DMS53 (cell line): ENCODE measurements at places on chromosomes 2 and 18.

DNA sequence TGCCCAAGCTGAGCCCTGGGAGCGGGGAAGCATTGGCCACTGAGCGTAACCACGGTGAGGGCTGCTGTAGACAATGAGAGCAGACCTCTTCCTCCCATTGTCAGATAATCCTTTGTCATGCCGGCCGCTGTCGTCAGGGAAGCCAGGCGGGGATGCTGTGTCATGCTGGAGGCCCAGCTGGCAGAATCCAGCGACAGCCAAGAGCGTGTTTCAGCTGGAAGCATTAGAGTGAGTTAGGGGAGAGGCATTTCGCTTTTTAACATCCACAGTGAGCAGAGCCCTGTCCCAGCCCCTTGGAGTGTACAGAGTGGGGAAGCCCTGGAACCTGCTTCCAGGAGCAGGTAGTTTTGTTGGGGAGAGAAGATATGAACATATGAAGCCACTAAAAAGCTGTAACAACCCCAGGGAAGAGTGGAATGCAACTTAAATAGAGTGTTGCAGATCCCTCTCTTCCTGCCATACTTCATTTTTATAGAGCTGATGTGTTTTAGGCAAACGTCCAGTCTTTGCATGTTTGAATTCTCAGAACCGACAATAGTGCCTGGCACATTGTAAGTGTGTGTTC lies 7.0 kb downstream of the CTIF start:
- peak; percentile 92 for DNase-seq

DNA sequence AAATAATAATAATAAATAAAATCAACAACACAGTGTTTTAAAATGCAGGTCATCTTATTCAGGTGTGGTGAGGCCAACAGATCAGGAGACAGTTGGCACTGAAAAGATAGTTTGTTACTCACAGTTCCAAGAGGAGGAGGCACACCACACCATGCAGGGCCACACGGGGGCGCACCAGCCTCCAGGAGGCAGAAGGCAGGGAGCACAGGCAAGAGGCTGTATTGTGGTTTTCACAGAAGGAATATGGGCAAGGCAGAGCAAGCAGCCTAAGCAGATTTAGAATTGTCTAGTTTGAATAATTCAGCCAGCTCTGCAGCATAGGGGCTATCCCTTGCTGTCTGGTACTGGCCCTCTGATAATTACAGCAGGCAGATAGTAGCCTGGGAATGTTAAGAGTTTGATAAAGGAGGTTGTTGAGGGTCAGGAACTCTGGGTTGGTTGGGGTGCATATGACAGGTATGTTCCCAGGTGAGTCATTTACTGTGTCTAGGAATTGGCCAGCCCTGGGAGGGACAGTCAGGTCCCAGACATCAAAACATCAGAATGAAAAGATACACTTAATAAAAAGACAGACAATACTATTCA lies 31.3 kb downstream of the KIAA2012 start:
- peak; percentile 80 for DNase-seq

DNA sequence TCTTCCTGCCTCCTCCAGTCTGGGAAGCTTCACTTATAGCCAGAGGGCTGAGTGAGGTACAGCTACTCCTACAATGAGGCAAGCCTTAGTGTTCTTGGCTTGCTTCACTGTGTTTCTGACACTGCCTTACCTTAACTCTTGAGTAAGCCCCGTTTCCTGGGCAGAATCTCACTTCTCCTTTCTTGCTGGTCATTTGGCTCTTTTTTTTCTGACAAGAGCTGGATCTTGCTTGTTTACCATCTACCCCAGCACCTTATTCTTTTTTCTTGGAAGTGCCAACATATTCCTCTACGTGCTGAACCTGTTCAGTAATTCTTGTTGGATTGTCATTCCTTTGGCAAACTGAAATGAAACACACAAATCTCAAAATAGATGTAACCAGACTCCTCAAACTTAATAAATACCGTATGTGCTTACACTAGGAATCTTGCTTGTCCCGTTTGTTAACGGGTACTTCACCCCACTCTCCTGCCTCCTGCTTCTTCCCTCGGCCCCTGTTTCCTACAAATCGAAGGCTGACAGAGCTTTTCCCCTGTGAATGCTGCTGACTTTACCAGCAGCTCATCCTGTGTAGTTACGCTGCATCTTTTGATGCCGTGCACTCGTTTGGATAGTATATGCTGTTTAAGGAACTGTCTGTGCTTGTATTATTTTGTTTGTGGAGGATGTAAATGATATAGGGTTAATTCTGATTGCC lies 132.2 kb downstream of the FMNL2 start:
- DNase-seq: no peak

DNA sequence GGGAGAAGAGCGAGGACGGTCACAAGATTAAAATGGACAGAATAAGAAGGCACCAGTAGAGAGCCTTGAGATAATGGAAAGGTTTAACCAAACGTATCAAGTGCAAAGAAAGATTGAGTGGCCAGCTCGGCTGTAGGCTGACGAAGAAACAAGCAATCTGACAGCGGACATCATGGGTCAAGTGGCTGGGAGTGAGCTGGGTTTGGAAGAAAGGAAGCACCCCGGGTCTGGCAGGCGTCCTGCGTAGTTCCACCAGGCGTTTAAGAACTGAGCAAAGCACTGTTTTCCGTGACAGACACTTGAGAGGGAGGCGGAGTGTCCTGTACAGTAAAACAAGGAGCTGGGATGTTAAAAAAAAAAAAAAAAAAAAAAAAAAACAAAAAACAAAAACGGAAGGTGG lies 27.1 kb downstream of the DAPL1 start:
- no peak for DNase-seq

- DNase-seq: no peak
Measured at GRCh38 chr2:240292035-240292574, 143.4 kb upstream of the GPC1 start.

GRCh38 chr2:30968660-30969397 lies 161.6 kb upstream of the CAPN13 start:
- DNase-seq: peak; percentile 21

DNA sequence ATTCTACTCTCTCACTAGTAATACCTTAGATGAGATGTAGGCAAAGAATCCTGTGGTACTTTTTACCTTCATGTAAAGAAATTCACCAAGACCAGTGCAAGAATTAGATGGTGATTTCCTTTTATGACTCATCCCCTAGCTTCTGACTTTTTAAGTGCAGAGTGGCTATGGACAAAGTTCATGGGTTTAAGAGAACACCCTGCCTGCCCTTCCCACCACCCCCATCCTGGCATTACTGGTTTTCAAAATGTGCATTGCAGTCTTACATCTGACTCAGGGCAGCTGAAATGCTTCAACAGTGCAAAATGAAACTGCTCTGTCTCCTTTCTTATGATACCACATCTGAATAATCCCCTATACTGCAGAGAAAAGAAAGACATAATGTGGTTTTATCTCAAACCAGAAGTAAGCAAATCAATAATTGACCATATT lies 22.6 kb downstream of the MAIP1 start:
- peak; percentile 43 for DNase-seq

- no peak for DNase-seq
Measured at GRCh38 chr18:34643989-34644388, 66.1 kb upstream of the DTNA start.

- DNase-seq: no peak
Measured at GRCh38 chr2:191643429-191643828, 34.5 kb upstream of the NABP1 start.

GRCh38 chr2:71451705-71452104 lies 1.7 kb upstream of the DYSF start:
- no peak for DNase-seq

DNA sequence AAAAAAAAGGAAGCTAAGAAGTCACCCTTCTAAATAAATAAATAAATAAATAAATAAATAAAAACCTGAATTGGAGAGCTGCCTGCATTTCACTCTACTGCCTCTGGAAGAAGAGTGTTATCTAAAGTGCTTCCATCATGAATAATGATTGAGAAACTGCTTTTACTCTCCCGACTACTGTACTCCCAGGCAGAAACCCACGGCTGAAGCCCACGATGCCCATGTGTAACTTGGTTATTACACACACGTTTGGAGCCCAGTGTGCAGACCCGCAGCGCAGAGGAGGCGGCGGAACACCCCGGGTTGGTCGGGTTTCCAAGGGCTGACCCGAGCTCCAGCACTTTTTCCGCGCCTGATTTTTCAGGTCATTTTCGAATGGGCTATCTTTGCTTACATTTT lies 697 bp upstream of the SPATS2L start:
- peak; percentile 79 for DNase-seq

GRCh38 chr2:217038001-217038400 lies 178.1 kb upstream of the TNP1 start:
- no peak for DNase-seq

- no peak for DNase-seq
Measured at GRCh38 chr2:66566726-66567399, 131.9 kb downstream of the MEIS1 start.

DNA sequence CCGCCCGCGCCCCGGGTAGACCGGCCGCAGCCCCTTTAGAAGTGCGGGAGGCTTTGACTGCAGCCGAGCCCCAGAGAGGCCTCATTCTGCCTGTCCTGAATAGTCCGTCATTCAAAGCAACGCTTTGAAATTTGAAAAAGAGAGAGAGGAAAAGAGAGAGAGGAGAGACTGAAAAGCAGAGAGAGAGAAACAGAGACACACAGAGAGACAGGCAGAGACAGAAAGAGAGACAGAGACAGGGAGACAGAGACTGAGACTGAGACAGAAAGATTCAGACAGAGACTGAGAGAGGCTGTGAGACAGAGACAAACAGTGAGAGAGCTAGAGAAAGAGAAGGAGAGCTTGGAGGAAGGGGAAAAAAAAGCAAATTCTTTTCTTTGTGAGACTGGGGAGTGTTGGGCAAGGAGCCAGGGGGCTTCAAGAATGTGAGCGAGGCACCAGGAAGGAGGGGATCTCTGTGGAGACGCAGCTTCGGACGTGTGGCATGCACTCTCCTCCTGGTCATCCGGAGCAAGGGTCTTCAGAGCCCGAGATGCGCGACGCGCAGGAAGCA lies 73.1 kb downstream of the MYCN start:
- DNase-seq: no peak

GRCh38 chr2:24494410-24494809 lies 3.4 kb downstream of the NCOA1 start:
- DNase-seq: no peak

GRCh38 chr2:169933124-169933711 lies 106.0 kb downstream of the UBR3 start:
- DNase-seq: peak; percentile 85
